A549 treated with AZD2906 at 1 μM for 4 hours (cell line): ENCODE measurements at places on chromosomes 5 and 9. TPM values are rescaled to one million over a fixed set of nuclear protein-coding genes. Genes with fewer than 3 reads are reported as not detected.

Gene SUSD1
- total RNA-seq, result 13.2 to 16.4 TPM (median 13.3 TPM) in 5 replicates

Gene PCDHB3
- total RNA-seq, result 0.02 to 0.03 TPM (median 0.02 TPM) in 3 of 5 replicates, not detected in the others

Gene ATG10
- 6.9 to 9.3 TPM (median 8.1 TPM) in 5 replicates for total RNA-seq

Gene CYLC2
- not detected in 5 replicates for total RNA-seq

Gene OBP2B
- not detected in 5 replicates for total RNA-seq

Gene IPO11
- total RNA-seq, result 14.6 to 15.7 TPM (median 15.3 TPM) in 5 replicates

Gene PTGDS
- total RNA-seq, result 0.47 to 1.4 TPM (median 0.62 TPM) in 5 replicates

Gene CHSY3
- 0.06 to 0.09 TPM (median 0.07 TPM) in 5 replicates for total RNA-seq

Gene PLPP7
- total RNA-seq, result 0.11 TPM in 1 of 5 replicates, not detected in the others

Gene SLCO6A1
- total RNA-seq, result not detected in 5 replicates

Gene IFNB1
- not detected in 5 replicates for total RNA-seq

Gene ACOT12
- 0.10 TPM in 1 of 5 replicates, not detected in the others for total RNA-seq

Gene FBP2
- not detected in 5 replicates for total RNA-seq

Gene ZFP37
- 1.4 to 2.4 TPM (median 1.7 TPM) in 5 replicates for total RNA-seq

Gene HTR1A
- not detected in 5 replicates for total RNA-seq

Gene ITGA1
- 0.69 to 2.0 TPM (median 1.00 TPM) in 5 replicates for total RNA-seq

Gene PCDHGA7
- total RNA-seq, result 0.71 to 1.2 TPM (median 0.76 TPM) in 5 replicates

Gene FANCG
- 36.8 to 53.2 TPM (median 49.2 TPM) in 5 replicates for total RNA-seq

Gene CDKN2B
- total RNA-seq, result not detected in 5 replicates

Gene DAB2IP
- total RNA-seq, result 9.8 to 14.0 TPM (median 11.2 TPM) in 5 replicates

Gene IL4
- total RNA-seq, result not detected in 5 replicates

Gene UGT3A1
- total RNA-seq, result not detected in 5 replicates

Gene SCGB3A1
- not detected in 5 replicates for total RNA-seq

Gene SPINK13
- total RNA-seq, result 0.24 to 0.66 TPM (median 0.38 TPM) in 5 replicates

Gene POLR3G
- total RNA-seq, result 11.4 to 16.3 TPM (median 15.1 TPM) in 5 replicates

Gene DAPK1
- 17.9 to 26.7 TPM (median 24.9 TPM) in 5 replicates for total RNA-seq

Gene IL9
- not detected in 5 replicates for total RNA-seq

Gene ADAMTS19
- not detected in 5 replicates for total RNA-seq

Gene PCDHB4
- total RNA-seq, result 0.03 to 0.12 TPM (median 0.06 TPM) in 5 replicates

Gene CD274
- total RNA-seq, result 1.3 to 2.1 TPM (median 1.7 TPM) in 5 replicates

Gene NRG2
- total RNA-seq, result 1.8 to 2.5 TPM (median 2.1 TPM) in 5 replicates

Gene KLHL9
- 15.3 to 20.3 TPM (median 18.6 TPM) in 5 replicates for total RNA-seq

Gene AHRR
- 4.4 to 5.2 TPM (median 4.8 TPM) in 5 replicates for total RNA-seq

Gene CDH18
- not detected in 5 replicates for total RNA-seq

Gene TLX3
- not detected in 5 replicates for total RNA-seq

Gene NKD2
- total RNA-seq, result 17.9 to 25.5 TPM (median 24.3 TPM) in 5 replicates

Gene NMUR2
- total RNA-seq, result 0.08 to 0.17 TPM (median 0.09 TPM) in 5 replicates
